ENCODE measurements at places on chromosomes 11 and 22.

GRCh38 chr11:134598368-134598767, 186.3 kb upstream of the B3GAT1 start:
- DNase-seq = no peak

DNA sequence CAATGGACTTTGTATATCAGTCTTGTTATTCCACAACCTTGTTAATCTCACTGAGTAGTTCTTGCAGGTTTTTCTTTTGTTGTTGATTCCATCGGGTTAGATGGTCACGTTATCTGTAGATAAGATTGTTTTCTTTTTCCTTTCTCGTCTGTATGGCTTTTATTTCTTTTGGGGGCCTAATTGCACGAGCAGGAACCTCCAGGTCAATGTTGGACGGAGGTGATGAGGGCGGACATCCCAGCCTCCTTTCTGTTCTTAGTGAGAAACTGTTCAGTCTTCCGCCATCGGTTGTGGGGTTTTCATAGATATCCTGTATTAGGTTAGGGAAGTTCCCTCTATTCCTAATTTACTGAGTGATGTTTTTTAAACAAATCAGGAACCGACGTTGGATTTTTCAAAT, 4.8 kb upstream of the PRR33 start:
- DNase-seq = no peak

DNA sequence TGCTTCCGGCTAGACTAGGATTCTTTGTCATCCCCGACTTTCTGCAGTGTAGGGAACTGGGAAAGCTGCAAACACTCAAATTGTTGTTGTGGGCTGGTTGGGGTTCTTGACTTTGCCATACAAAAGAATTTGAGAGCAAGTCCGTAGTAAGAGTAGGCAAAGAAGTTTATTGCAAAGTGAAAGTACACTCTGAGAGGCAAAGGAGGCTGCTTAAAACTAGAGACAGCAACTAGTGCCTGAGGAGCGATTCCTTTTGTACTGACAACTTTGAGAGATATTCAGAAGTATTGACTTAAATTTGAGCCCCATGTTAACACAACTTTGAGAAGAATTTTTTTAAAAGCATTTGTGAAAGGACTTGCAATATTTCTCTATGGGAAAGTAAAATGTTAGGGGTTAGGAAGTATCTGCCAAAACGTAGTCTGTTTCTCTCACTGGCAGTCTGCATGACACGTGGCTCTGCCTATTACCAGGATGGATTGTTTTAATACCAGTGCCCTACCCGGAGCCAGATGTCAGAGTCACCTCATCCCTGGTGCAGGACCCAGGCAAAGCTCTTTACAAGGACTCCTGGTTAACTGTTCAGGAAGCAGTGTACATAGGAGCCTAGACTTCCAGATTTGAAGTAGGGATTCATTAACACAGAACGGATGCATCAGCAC, 85.0 kb upstream of the CLPB start:
- DNase-seq = no peak

GRCh38 chr11:109853156-109853776, 239.9 kb upstream of the ZC3H12C start:
- no peak for DNase-seq

- no peak for DNase-seq
Measured at GRCh38 chr11:105840391-105840790, 181.6 kb downstream of the MSANTD4 start.

- no peak for DNase-seq
Measured at GRCh38 chr22:46893281-46894020, 131.0 kb downstream of the TBC1D22A start.

DNA sequence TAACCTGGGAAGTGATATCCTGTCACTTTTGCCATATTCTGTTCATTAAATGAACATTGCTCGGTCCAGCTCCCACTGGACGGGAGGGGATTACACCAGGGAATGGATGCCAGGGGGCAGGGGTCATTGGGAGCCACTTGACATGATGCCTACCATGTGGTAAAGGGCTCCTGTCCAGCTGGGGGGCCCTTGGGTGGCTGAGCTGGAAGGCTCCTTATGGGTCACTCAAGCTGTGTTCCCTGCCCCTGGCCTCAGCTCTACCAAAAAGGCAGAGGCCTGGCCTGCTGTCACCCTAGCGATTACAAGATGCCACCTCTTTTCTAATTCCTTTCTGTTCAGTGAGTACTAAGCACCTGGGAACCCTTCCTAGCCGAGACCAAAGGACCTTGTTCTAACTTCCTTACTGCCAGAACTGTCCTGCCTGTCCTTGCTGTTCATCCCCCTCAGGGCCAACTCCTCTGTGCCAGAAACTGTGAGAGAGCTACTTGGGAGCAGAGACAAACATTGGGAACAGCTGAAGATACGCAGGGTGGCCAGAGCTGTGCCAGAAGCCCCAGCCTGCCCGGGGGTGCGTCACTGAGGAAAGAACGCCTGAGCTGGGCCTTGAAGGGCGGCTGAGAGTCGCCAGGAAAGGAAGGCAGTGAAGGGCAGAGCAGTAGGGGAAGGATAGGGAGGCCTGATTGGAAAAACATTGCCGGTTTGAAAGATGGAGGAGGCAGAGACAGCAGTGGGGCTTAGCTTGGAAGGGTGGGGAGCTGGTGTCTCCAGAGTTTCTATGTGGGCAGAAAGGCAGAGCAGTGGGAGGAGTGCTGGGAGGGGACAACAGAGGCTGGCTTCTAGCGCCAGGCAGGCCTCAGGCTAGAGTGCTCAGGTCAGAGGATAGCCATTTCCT, 12.7 kb upstream of the UVRAG start:
- DNase-seq = no peak

GRCh38 chr22:37020192-37020479, 594 bp downstream of the MPST start:
- DNase-seq = no peak

DNA sequence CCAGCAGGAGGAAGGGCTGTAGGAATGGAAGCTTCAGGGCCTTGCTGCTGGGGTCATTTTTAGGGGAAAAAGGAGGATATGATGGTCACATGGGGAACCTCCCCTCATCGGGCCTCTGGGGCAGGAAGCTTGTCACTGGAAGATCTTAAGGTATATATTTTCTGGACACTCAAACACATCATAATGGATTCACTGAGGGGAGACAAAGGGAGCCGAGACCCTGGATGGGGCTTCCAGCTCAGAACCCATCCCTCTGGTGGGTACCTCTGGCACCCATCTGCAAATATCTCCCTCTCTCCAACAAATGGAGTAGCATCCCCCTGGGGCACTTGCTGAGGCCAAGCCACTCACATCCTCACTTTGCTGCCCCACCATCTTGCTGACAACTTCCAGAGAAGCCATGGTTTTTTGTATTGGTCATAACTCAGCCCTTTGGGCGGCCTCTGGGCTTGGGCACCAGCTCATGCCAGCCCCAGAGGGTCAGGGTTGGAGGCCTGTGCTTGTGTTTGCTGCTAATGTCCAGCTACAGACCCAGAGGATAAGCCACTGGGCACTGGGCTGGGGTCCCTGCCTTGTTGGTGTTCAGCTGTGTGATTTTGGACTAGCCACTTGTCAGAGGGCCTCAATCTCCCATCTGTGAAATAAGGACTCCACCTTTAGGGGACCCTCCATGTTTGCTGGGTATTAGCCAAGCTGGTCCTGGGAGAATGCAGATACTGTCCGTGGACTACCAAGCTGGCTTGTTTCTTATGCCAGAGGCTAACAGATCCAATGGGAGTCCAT, 14.1 kb downstream of the IL10RA start:
- no peak for DNase-seq

GRCh38 chr11:114116357-114116756, 56.8 kb downstream of the ZBTB16 start:
- DNase-seq = no peak

DNA sequence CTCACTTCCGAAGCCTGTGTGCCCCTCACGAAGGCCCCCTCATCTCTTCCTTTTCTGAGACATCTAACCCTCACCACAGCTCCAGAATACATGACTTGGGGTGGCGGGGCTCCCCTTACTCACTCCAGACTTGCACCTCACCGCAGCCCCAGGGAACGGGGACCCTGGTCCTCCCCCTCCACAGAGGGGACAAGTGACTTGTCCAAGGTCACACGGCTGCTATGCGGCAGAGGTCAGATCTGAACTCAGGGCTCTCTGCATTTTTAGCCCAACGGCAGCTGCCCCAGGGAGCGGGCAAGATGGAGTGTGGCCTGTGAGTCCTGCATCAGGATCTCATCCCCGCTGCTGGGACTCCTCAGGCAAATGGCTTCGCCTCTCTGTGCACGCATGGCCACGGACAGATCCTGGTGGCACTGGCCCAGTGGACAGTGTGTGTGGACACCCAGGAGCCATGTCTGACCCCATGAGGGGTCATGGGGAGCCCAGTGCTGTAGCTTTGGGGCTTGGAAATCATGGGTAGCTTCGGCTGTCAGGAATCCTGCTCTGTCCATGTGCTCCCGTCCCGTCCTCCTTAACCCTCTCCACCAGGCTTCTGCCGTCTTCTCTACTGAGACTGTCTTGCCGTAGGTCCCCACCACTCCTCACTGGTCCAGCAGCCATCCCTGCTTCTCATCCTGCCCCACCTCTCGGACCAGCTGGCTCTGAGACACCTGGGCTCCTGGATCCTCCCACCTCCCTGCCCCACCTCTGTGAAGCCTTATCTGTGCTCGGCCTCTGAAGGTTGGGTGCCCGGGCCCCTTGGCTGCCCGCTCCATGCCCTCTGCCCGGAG, 48.0 kb upstream of the CARS1 start:
- DNase-seq = no peak

DNA sequence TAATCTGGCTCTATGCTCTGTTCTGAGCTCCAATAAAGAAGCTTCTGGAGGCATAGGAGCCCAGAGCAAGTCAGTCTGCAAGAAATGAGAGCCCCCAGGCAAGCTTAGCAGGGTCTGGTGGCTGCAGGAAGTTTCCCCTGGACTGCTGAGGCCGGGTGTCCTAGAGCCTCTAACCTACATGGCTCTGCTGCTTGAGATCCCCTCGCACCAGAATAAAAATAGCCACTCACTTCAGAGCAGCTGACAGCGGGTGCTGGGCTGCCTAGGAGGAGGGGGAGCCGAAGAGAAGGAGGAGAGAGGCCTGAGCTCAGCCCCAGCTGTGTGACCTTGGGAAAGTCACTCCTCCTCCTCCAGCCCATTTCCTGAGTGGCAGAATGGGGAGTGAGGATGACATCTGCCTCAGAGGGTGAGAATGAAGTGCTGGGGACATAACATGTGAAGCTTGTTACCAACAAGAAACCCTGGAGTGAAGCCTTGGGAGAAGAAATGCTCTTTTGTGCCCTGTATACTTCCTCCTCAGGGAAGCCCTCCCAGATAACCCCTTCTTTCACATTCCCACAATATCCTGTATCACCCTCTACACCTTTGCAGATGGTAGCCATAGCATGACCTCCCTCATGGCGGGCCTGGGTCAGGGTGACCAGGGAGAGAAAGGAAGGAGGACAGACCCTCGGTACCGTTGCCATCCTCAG, 3.6 kb upstream of the INPP5J start:
- DNase-seq = no peak

DNA sequence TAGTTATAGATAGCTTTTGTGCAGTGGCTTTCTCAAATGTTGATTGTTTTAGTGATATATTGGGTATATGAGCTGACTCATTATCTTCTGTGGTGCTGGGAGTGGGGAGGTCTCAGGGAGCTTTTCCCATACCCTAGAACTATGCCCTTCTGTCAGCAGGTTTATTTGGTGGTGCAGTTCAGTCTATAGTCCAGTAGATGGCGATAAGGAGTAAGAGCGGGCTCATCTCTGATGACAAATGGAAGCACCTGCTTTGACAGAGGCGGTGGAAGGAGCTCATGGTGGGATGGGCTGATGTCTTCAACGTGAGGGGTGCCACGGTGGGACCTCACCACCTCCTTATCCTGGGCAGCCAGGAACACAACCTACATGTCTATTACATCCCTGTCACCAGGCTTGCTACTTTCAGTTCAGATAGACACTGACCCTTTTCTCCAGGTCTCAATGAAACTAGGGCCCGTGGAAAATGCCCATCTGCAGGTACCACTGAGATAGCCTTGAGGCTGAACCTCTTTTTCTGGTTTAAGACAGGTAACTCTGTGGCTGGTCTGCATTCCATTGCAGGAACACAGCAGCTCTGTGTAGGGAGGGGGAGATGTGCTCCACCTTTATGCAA, 13.0 kb upstream of the OR6A2 start:
- no peak for DNase-seq

DNA sequence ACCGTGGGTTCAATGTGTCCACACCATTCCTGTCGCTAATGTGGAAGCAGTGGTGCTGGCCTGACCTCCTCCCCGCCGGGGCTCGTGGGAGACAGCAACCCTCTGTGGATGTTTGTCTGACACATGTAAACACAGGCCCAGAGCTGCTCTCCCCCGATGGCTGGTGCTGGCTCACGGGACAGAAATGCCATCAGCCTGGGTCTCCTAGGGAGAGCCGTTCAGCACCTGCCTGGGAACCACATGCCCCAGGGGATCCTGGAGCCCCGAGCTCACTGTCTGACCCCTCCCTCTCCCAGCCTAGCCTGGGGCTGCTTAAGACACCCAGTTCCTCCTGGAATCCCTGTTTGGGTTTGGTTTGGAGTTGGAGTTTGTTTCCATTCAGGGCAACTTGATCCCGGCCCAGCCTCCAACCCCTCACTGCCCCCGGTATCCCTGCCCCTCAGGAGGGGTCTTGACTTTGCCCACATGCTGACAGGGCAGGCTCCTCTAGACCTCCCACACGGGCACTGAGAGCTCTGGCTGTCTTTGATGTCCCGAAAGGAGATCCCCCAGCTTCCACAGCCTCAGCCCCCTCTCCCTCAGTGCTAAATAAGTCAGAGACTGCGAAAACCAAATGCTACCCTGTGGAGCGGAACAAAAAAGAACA, 50.9 kb upstream of the WNT11 start:
- no peak for DNase-seq

GRCh38 chr11:3933165-3933628, 77.7 kb downstream of the STIM1 start:
- DNase-seq = no peak

DNA sequence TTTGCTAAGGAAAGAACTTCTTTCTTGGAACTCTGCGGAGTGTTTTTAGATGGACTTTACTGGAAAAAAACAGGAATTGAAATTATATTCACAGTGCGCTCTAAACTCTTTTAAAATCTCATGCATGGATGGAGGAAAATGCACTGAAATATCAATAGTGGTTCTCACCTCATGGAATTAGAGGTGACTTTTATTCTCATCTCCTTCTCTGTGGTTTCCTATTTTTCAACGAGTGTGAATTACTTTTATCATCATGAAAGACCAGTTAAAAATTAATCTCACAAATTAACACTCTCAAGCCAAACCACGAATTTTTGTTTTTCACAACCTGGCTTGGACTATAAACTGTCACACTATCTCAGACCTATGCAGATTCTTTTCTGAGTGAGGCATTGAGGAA, 16.6 kb downstream of the BMAL1 start:
- DNase-seq = no peak

GRCh38 chr22:33014621-33015020, 43.6 kb downstream of the SYN3 start:
- no peak for DNase-seq

DNA sequence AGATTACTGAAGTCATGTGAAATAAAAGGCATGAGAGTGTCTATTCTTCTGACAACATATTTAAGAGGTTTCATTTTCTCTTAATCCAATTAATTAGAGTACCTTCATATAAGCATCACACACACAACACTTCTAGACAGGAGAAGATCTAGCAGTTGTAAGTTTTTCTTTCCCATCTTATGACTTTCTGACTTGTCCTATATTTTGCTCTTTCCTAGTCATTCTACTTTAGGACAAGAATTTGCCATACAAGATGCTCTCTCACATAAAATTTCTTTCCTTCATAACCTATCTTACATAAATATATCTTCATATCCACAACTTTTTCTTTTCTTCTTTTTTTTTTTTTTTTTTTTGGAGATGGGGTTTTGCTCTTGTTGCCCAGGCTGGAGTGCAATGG, 118.3 kb upstream of the SERPIND1 start:
- no peak for DNase-seq

- no peak for DNase-seq
Measured at GRCh38 chr11:86456075-86456939, 81.6 kb downstream of the CCDC81 start.
